K562 (cell line): ENCODE measurements at places on chromosomes 7 and 10. TPM values are rescaled to one million over a fixed set of nuclear protein-coding genes. Genes with fewer than 3 reads are reported as not detected.

GRCh38 chr7:2255145-2256139 lies 13.4 kb downstream of the NUDT1 start:
- H3K27ac ChIP-seq, result no peak overlapping the region
- H3K4me1 ChIP-seq, result peaks cover 25% of the 10 kb centered on the region; the same call in 1 of the 2 replicates
- H3K4me3 ChIP-seq, result no peak overlapping the region
- no peaks in the 10 kb centered on the region for H3K27me3 ChIP-seq
- H3K36me3 ChIP-seq, result peaks cover 54% of the 10 kb centered on the region; the same call in 2 of the 3 replicates

DNA sequence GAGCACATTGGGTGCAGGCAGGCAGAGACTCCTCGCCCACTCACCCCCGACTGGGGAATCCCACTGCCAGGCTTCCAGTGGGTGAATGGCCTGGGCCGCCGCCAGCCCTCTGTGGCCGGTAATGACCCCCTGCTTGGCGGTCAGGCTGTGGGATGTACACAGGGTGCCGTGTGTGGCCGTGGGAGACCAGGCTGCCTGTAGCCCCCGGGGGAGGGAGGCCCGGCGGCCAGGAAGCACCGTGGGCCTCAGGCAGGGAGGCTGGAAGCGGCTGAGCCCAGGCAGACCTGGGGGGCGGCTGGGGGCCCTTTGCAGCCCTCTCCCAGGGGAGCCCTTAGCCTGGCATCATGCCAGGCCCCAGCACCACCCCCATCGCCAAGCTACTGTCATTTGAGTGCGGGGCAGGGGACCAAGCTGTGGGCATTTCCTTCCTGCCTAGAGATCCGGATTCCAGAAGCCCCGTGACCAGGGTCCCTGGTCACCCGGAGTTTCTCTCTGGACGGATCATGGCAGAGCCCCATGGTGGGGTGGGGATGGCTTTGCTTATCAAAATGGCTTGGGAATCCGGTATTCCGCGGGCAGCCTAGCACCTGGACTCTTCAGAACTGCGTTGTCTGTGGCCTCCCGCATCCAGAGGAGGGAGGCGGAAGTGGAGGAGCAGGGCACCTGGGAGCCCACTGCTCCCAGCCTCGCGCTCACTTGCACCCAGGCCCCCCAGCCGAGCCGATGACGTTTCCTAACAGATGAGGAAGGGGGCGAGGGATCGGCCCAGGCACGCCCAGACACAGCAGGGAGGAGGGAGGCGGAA lies 1.1 kb downstream of the TTYH3 start:
- H3K36me3 ChIP-seq, result no peaks in the 10 kb centered on the region
- DNase-seq, result no peak
- peaks cover 18% of the 10 kb centered on the region for H3K4me1 ChIP-seq
- peak overlapping the region; percentile 49 for H3K4me3 ChIP-seq
- H3K27me3 ChIP-seq, result no peaks in the 10 kb centered on the region; the same call in 1 of the 2 replicates

DNA sequence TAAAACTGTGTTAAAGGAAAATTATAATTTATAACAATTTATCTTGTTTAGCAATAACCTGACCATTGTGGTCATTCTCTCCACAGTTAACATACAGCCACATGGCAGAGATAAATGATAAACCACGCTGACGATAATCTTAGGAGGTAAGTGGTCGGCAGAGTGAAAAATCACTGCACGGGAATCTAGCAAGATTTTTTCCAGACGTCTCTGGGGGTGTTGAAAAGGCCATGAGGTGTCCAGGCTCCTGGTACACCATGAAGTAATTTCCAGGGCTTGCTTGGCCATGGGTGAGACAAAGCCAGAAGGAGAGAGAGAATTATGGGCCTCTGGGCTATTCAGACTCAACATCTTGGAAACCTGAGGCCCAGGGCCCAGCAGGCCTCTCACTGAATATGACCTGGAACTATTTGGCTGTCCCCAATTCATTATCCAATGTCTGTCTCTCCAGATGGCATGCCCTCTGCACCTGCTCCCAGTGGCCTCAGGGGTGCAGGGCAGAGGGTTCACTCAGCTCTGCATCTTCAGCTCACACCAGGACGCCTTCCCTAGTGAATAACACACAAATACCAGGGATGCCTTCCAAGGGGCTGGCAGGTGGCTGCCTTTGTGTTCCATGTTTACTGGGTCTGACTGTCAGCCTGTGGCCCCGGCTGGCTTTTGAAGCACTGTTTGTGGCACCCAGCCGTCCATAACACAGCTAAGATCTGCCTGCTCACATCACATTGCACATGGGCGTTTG lies 590.4 kb upstream of the PFKP start:
- H3K27me3 ChIP-seq, result no peaks in the 10 kb centered on the region; the same call in 1 of the 2 replicates
- H3K36me3 ChIP-seq, result no peaks in the 10 kb centered on the region
- DNase-seq, result no peak
- H3K4me3 ChIP-seq, result no peak overlapping the region
- H3K27ac ChIP-seq, result no peak overlapping the region

- no peak overlapping the region for H3K27ac ChIP-seq
- H3K4me1 ChIP-seq, result no peaks in the 10 kb centered on the region
- peaks cover 6% of the 10 kb centered on the region; the same call in 1 of the 3 replicates for H3K27me3 ChIP-seq
- H3K4me3 ChIP-seq, result no peak overlapping the region
- no peak for DNase-seq
These were observed 492.9 kb upstream of the FOXK1 start for GRCh38 chr7:4189131-4189570.

- H3K36me3 ChIP-seq, result no peaks in the 10 kb centered on the region
- DNase-seq, result no peak
- H3K27ac ChIP-seq, result no peak overlapping the region
These were observed 742.3 kb downstream of the TYW1 start for GRCh38 chr7:67738958-67739357.

DNA sequence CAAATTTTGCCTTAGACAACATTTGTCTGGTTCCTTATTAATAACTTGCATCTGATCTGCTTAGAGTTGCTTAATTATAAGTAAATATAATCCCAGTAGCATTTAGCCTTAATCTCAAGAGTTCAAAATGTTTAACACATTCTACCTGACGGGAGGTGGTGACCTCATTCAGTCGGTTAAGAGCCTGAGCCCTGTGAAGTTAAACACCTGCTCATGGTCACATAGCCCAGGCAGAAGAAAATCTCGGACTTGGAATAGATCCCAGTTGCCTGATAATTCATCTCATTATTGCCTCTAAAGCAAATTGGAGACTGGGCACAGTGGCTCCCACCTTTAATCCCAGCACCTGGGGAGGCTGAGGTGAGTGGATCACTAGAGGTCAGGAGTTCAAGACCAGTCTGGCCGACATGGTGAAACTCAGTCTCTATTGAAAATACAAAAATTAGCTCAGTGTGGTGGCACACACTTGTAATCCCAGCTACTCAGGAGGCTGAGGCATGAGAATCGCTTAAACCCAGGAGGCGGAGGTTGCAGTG lies 18.6 kb upstream of the ASCC1 start:
- no peak overlapping the region for H3K27ac ChIP-seq
- H3K4me3 ChIP-seq, result no peak overlapping the region
- no peaks in the 10 kb centered on the region; the same call in 1 of the 2 replicates for H3K4me1 ChIP-seq

Gene NPC1L1
- 0.02 and 0.07 TPM in 2 replicates for total RNA-seq
